NCI-H1105 (cell line): ENCODE measurements at places on chromosomes 2 and 18.

GRCh38 chr2:134669731-134670669 lies 48.8 kb downstream of the TMEM163 start:
- no peak for DNase-seq

DNA sequence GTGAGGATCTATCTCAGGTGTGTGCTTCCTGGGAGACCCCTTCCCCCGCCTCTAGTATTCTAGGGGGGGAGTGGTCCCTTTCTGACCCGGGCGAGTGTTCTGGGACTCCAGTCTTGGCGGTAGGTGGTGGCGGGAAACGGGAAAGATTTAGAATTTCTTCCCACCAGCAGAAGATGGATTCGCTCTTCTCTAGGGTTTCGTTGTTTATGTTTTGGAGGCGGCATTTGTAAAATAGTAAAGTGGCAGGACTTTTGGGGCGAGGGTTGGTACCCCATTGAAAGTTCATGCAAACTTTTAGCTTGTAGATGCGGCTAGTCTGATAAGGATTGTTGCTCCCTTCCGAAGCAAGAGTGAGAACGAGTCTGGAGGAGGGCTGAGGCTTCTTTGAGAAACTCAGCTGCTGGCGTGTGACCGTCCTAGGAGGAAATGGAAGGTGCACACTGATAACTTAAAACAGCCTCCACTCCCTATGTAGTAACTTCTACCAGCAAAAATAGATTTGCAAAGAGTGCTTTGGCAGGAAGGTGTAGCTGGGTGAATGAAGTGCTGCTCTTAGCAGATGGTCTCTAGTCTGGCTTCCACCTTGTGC lies 412 bp downstream of the GPD2 start:
- no peak for DNase-seq

- DNase-seq: no peak
These were observed 180.1 kb upstream of the OSR1 start for GRCh38 chr2:19538411-19538963.

- DNase-seq: no peak
These were observed 109.0 kb upstream of the CELF4 start for GRCh38 chr18:37674570-37674969.

DNA sequence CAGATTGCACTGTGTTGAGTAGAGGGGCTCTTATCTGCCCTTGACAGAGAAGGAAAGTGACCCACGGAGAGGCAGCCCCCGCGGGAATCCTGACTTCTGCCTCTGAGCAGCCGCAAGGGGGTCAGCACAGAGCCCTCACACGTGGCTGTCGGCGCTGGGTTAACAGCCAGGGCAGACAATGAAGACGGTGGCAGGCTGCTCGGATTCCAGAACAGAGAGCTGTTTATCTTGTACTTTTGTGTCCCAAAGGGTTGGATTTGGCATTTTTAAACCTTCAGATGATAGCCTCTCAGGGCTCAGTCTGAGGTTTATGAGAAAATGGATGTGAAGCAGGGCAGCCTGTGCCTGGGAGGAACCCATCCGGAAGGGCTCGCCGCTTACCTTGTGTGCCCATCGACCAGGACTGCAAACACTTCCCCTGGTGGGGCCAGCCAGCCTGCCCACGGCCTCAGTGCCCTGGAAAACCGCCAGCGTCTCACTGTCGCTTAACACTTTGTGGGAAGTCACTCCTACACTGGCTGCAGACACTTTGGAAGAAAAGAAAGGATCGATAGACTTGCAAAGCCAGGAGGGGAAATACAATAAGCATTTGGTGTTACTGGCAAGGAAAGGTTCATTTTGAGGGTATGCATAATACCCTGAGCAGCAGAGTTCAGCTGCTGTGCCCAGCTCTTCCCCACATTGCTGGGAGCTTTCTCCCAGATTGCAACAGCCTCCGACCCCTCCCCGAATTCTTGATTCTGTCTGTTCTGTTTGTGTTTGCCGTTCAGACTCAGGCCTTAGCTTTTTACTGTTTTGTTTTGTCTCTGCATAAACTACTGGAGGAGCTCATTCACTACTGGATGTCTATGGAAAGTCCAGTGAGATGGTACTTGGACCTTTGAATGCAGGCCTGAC lies 325.3 kb upstream of the MYT1L start:
- no peak for DNase-seq

GRCh38 chr2:233761040-233761769 lies 1.1 kb downstream of the UGT1A1 start:
- DNase-seq: no peak

- DNase-seq: no peak
These were observed 273.1 kb upstream of the UBE2E3 start for GRCh38 chr2:180707175-180707883.

DNA sequence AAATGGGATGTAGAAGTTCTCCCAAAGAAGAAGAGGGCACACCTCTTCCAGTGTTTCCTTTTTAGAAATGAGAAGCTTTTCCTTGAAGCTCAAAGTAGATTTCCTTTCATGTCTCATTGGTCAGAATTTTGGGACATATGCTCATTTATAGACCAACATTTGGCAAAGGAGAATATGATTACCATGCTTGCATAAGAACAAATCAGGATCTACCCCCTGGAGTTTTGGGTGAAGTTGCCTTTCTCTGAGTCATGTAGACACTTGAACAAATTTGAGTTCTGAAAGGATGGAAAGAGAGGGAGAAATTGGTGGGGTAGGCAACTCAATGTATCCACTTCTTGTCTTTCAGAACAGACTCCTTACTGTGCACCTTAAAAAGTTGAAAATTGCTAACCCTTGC lies 409.0 kb downstream of the SLC4A3 start:
- DNase-seq: no peak

GRCh38 chr2:53315149-53315548 lies 452.5 kb upstream of the CHAC2 start:
- DNase-seq: no peak
